ENCODE measurements at places on chromosomes 12 and 14. TPM values are rescaled to one million over a fixed set of nuclear protein-coding genes. Genes with fewer than 3 reads are reported as not detected.

DNA sequence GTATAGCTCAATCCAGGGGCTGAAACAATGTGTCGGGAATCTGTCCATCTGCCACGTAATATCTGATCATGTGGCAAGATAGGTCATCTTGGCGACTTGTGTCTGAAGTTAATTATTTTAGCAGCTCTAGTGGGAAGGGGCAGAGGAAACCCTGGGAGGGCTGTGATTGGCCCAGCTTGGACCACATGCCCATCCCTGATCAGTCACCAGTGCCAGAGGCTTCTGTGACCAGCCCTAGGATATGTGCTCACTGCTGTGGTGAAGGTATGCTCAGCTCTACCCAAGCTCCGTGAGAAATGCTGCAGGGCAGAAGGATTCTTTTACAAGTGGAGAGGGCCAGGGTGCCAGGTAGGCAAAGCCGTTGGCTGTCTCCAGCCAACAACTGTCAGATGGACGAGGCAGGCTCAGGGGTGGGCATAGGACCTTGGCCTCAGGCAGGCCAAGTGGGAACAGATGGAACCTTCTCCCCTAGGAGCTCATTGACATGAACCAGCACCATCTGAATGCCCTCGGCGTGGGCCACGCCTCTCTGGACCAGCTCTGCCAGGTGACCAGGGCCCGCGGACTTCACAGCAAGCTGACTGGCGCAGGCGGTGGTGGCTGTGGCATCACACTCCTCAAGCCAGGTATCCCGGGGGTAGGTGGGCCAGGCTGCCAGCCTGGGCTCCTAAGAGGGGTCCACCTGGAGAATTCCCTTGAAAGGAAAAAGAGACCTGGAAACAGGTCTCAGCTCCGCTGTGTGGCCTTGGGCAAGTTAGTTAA, 21.1 kb downstream of the MVK start:
- no peak for DNase-seq

- no peak for DNase-seq
Measured at GRCh38 chr14:56487090-56487667, 92.4 kb upstream of the TMEM260 start.

- DNase-seq: no peak
Measured at GRCh38 chr12:105451211-105451610, 120.7 kb downstream of the C12orf75 start.

Gene TRIAP1
- 64.2 TPM for total RNA-seq

GRCh38 chr12:79020106-79020505, 155.5 kb downstream of the SYT1 start:
- DNase-seq: no peak

GRCh38 chr12:88720785-88721650, 140.7 kb upstream of the KITLG start:
- DNase-seq: no peak

DNA sequence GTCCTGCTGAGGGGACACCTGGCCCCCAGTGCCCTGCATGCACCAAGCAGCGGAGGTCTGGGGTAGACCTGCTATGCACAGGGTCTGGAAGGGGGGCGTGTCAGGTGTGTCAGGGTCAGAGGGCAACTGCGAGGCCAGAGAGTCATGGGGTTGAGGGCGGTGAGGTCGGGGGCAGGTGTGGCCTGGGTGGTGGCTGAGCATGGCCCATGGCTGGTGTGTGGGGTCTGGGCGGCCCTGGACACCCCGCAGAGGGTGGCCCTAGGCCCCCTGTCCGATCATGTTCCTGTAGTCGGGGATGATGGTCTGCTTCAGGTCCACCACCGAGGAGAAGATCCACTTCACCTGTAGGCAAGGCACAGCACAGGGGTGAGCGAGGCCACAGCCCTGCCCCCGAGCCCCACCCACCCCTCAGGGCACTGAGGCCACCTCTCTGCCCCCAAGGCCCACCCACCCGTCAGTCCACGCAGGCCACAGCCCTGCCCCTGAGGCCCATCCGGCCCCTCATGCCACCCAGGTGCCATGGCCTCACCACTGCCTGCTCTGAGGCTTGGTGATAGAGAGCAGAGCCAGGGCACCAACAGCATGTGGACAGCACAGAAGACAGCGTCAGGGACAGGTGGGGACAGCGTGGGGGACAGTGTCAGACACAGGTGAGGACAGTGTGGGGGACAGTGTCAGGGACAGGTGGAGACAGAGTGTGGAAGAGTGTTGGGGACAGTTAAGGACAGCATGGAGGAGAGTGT, 211.3 kb downstream of the TMEM121 start:
- no peak for DNase-seq

Gene KRT6C
- total RNA-seq: not detected

Gene RNASE3
- not detected for total RNA-seq

- DNase-seq: no peak
Measured at GRCh38 chr12:80894179-80894578, 43.6 kb downstream of the LIN7A start.

Gene KCNC2
- not detected for total RNA-seq

Gene ACOT6
- not detected for total RNA-seq

- no peak for DNase-seq
Measured at GRCh38 chr12:24075650-24076049, 126.2 kb upstream of the SOX5 start.

- DNase-seq: no peak
Measured at GRCh38 chr12:93565760-93566159, 6.7 kb upstream of the SOCS2 start.

DNA sequence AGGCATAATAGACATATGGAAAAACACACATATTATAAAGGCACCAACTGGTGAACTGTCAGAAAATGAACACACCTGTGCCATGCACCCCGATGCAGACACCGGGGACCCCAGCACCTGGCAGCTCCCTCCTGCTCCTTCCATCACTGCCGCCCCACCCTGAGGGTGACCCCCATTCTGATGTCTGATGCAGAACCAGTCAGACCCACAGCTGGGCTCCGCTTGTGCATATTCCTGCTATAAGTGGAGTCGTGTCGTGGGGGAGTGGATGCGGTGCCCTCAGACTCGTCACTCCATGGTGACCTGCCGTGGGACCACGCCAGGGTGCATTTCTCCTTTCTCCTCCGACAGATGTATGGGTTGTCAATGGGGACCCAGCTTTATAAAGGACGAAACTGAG, 45.7 kb upstream of the MEG3 start:
- DNase-seq: no peak

DNA sequence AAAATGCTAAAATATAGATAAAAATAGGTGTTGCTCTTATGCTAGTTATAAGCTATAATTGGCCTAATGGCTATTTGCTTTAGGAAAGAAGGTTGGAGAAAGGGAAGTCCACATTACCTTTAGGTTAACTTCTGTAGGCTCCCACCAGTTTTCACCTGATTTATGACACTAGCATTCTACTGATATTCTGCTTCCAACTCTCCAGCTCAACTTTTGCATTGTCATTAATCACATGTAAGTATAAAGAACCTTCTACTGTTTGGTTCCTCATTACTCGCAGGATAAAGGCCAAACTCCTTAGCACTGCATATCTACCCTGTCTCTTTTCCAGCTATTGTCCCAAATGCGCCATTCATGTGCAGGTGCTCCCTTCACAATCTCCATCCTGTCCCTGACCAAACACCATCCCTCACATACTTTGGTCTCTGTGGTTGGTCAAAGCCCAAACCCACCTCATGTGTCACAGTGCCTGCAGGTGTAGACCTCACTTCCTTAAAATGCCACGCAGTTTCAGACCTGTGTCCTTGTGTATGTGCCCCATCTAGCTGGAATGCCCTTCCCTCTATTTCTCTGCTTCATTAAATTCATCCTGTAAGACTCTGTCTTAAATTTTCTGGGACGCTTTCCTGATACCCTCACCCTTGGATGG, 3.3 kb downstream of the DDHD1 start:
- DNase-seq: no peak

Measured in activated naive CD8-positive, alpha-beta T cell treated with anti-CD3 and anti-CD28 coated beads for 36 hours (primary cell).